ENCODE measurements at places on chromosomes 6 and 20.

- DNase-seq: no peak
Observed at GRCh38 chr6:102298051-102298450, 904.5 kb downstream of the GRIK2 start.

- no peak for DNase-seq
Observed at GRCh38 chr20:3307078-3307477, 68.1 kb upstream of the SLC4A11 start.

- no peak for DNase-seq
Observed at GRCh38 chr6:81511423-81511822, 241.1 kb downstream of the TENT5A start.

- DNase-seq: no peak
Observed at GRCh38 chr6:3312604-3313231, 54.0 kb downstream of the PSMG4 start.

DNA sequence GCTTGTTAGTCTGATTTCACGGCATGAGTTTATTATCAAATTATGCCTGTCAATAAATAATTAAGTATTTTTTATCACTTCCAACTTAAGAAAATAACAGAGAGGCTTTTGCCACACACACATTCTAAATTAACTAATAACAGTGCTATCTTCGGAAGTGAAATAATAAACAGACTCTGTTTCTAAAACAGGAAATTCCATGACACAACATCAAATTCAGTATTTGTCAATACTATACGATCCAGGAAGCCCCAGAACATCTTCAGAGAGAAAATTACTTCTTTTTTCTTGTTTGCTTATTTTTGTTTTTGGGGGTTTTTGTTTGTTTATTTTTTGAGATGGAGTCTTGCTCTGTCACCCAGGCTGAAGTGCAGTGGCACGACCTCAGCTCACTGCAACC lies 150.7 kb upstream of the PRDM1 start:
- DNase-seq: no peak

DNA sequence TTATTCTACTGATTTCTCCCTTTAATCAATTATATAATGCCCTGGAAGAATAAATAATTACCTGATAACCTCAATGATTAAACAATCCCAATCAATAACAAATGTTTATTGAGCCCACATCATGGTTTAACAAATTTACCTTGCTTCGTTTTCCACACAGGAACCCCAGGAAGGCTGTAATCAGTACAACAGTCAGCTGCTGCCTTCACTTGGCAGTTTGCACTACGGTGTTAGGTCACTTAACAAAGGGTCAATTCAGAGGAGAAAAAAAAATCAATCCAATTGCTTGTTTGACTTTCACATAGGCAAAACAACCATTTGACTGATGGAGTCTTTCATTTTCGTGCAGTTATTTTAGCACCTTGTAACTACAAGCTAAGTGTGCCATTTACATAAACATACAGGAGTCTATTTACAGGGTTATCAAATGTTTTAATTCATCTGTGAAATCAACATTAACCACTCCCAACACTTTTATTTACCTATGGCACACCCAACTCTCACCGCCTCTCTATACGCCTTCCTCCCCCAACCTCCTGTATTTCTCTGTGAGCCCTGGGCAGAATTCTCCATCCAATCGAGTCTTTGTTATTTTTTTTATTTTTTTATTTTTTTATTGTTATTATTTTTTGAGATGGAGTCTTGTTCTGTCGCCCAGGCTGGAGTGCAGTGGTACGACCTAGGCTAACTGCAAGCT lies 140.4 kb upstream of the TAB2 start:
- DNase-seq: no peak

DNA sequence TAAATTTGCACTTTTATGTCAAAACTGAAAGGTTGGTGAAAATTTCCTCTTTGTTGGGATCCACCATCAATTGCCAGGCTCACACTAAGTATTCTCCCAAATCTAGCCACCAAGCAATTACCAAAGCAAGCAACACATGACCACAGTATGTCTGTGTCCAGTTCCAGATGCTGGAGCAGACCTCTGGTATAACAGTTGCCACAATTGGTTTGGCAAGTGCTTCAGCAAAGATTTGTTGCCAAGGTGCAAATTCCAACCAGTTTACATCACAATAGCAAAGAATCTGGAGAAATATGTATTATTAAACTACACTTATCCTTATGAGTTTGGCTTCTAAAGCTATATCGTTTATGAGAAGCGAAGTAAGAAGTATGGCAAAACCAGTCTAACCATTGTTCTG lies 6.4 kb downstream of the GTF2H5 start:
- DNase-seq: no peak
